ENCODE measurements at places on chromosomes 12 and 14.

GRCh38 chr14:32319368-32320049 lies 9.6 kb upstream of the AKAP6 start:
- no peak for DNase-seq

GRCh38 chr14:64725261-64725815 lies 21.1 kb downstream of the PLEKHG3 start:
- no peak for DNase-seq

DNA sequence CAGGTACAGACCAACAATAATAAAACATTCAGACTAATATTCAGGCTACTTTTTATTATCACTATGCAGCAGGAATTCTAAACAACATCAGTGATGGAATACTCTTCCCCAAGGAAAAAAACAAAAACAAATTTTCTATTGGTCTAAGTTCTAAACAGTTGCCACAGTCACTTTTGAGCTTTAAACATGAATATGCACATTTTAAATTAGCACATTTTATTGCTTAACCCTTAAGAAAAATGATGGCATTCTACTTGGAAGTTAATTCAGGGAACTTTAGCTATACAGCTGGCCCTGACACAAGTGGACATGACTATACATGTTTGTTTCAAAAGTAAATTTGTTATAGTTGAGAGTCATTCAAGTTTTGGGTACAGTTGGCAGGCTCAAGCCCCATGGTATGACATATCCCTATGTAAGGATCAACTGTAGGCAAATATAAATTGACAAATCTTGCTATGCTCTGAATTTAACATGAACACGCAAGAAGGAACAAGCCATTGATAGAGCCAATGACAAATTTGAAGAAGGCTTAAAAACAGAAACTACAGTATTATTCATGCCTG lies 224.3 kb upstream of the AMIGO2 start:
- no peak for DNase-seq

- DNase-seq, result no peak
These were observed 56.0 kb downstream of the ISCA2 start for GRCh38 chr14:74549588-74549987.

- peak; percentile 8 for DNase-seq
These were observed 49.0 kb upstream of the MSRB3 start for GRCh38 chr12:65229441-65229840.

- DNase-seq, result no peak
These were observed 186.6 kb downstream of the PHLDA1 start for GRCh38 chr12:75844985-75845384.

- DNase-seq, result no peak
These were observed 65.1 kb upstream of the GPATCH2L start for GRCh38 chr14:76086636-76087035.

DNA sequence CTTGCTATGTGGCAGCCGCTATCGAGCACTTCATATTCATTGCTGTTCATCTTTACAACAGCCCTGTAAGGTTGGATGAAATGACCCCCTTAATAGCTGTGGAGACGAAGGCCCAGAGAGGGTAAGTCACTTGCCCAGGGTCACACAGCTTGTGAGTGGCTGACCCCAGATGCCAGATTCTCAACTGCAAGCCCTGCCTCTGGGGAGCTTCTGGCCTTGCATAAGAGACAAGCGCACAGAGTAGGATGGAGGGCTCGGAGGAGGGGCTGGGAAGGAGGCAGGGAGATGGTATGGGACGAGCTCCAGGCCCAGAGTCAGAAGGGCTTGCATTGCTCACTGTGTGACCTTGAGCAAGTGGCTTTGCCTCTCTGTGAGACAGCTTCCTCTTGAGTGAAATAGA lies 27.4 kb upstream of the NCOR2 start:
- no peak for DNase-seq

DNA sequence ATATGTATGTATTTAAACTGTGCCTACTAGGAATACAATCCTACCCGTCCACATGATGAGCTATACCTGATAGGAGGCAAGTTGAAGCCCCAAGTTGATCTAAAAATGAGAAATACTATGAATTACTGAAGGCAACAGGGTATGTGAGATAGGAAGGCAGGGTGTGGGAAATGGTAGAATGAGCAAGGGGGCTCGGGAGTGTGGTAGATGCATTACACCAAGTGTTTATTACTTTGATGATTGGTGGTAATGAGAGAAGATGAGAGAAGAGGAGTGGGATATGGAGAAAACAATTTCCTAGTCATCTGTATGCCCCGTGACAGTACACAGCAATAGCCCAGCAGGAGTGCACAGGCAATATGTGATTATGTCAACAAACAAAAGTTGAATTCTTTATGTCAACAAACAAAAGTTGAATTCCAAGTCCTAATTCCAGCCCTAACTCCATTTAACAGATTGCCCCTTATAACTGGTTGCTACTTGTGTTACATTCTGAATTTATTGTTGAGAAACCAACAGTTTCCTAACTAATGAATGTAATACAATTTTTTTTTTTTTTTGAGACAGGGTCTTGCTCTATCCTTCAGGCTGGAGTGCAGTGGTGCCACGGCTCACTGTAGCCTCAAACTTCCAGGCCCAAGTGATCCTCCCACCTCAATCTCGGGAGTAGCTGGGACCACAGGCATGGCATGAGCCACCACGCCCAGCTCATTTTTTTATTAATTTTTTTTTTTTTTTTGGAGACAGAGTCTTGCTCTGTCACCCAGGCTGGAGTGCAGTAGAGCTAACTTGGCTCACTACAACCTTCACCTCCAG lies 2.5 kb downstream of the LPCAT3 start:
- DNase-seq, result no peak

DNA sequence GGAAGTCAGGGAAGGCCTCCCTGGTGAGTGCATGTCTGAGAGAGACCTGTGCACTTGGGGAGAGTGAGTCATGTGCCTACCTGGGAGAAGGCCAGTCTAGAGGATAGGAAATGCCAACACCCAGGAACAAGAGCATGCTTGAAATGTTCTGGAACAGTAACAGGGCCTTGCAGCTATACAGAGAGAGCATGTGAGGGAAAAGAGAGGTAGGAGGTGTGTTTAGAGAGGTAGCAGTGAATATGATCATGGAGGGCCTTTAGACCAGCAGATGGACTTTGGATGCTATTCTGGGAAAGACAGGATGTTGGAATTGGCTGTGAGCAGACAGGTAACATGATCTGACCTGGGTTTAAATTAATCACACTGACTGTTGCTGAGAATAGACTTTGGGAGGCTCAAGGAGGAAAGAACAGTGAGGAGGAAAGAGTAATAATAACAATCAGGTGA lies 1143.6 kb downstream of the FLRT2 start:
- DNase-seq, result no peak

DNA sequence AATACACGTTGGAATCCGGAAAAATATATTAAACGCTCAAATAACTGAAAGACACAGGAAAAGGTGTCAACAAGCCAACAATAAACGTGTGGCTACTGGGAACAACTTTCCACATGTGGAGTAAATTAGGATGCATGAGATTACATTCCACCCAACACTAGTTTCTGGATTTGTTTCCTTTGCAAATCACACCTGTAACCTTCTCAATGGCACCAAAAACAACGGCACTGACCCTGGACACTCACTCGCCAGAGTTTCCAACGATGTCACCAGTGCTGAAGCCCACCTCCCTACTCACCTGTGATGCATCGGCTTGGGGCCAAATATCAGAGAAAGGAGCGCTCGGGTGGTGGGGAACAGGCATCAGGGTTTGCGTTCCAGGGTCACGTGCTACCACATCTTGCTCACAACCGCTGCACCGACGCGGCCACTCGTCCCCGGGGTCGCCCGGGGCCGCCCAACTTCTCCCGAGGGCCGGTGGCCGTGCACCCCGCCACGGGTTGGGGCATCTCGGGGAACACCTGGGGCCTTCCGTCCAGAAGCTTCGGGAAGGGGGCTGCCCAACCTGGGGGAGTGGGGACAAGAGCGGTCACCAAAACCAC lies 629 bp downstream of the PRDM4 start:
- DNase-seq, result no peak

GRCh38 chr14:90091393-90091792 lies 29.6 kb downstream of the KCNK13 start:
- DNase-seq, result no peak

GRCh38 chr12:92049403-92049802 lies 96.2 kb downstream of the BTG1 start:
- no peak for DNase-seq

DNA sequence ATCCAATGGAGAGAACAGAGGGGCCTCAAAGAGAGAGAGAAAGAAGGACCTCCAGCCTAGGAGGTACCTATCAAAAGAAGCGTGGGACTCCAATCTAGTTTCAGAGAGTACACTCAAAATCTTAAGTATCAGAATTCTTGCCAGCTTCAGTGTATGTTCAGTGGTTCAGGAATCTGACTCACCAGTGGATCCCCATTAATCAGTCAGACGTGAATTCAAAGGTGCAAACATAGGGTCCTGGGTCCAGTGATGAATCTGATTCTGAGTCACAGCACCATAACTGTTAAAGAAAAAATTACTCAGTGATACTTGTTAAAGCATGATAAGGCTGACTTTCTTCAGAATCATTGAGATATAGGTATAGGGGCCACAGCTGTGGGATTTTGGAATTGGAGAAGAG lies 33.2 kb downstream of the ETNK1 start:
- peak; percentile 17 for DNase-seq

- DNase-seq, result no peak
These were observed 363.6 kb upstream of the SFSWAP start for GRCh38 chr12:131347345-131347714.

GRCh38 chr14:81613341-81614045 lies 79.8 kb upstream of the SEL1L start:
- DNase-seq, result no peak

DNA sequence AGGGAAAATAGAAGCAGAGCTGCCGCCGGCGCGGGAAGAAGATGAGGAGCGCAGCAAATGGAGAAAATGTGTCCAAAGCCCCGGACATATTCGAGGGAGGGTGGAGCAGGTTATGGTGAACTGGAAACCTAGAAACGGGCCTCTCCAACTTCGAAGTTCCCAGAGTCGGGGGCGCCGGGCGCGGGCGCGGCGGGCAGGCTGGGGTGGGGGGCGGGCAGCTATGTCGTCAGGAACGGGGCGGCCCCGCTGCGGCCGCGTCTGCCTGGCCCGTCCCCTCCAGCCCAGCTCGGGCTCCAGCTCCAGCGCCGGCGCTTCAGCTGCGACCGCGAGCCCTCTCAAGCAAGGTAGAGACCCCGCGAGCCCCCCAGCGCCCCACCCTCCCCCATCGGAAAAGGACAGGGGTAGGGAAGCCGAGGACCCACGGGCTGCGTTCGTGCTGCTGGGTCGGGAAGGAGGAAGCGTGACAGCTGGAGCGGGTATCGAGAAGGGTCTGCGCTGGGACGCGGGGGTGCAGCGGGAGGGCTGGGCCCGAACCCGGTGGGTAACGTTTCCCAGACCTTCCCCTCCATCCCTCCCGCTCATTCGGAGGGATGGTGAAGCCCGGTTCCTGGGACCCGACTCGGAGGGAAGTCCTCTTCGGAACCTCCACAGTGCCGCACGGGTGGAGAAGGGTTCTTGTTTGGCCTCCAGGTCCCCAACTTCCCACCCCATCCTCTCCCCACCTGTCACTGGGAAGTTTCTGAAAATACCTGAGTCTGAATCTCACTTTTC lies 1.0 kb downstream of the DGKA start:
- DNase-seq, result no peak

DNA sequence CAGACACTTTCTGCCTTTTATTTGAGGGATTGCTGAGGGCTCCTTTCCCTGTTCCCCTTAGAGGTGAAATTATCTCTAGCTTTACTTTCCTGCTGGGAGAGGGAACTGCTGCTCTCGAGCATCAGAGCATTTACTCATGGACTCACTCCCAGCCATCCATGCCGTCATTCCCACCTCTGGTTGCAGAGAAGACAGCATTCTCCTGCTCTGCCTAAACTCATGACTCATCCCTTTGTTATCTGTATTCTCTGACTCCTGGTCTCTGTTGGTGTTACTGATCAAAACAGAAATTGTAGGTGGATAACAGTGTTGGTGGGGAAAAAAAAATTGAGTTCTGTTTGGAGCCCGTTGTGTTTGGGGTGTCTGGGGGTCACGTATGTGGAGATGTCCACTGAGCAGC lies 159.3 kb downstream of the TTC8 start:
- DNase-seq, result peak; percentile 53
